ENCODE measurements at places on chromosomes 2 and 18.

- no peak for DNase-seq
Measured at GRCh38 chr18:3720818-3721545, 271.0 kb downstream of the TGIF1 start.

DNA sequence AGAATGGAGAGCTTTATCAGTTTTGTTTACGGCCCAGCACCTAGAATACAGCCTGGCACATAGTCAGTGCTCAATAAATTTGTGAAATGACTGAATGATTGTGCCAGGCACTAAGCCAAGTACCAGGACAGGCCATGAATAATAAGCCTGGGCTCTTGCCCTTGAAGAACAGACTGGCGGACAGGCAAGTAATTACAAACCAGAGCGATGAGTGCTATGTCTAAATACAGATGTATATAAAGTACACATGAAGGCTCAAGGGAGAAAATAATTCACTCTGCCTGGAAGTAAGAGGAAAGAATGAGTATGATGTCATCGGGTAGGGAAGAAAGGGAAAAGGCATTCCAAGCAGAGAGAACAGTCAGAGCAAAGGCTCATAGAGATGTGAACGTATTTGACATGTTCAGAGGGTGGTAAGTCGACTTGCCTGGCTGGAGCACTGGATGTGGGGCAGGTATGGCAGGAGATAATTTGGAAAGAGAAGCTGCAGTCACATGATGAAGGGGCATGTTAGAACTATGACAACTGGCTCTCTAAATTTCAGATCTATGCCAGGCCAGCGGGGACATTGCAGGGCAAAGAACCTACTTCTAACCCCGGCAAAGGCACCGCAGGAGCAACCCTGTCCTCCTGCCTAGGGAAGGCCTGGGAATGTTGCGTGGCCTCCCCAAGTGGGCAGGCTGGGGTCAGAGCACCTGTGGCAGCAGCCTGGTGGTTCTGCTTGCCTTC is 119.1 kb upstream of the STPG4 start:
- DNase-seq: peak; percentile 84

GRCh38 chr2:196758474-196759377 is 40.8 kb downstream of the GTF3C3 start:
- peak; percentile 12 for DNase-seq

DNA sequence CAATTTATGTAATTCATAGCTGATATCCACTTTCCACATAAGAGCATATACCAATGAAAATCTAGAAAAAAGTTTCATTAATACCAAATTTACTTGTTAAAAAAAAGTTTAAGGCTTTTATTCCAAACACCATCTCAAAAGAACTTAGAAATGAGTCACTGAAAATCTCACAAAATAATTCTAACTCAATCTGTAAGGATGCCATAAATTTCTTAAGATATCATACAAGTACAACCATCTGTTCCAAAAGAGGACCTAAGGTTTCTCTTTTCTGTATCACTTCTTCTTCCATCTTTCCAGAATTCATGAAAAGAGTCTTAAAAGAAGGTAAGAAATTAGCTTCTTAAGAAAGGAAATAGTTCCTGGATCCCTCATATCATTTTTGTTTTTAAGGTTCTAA is 60.4 kb downstream of the TRIP12 start:
- DNase-seq: no peak

- DNase-seq: no peak
Measured at GRCh38 chr2:99554238-99554637, 64.4 kb upstream of the REV1 start.

- no peak for DNase-seq
Measured at GRCh38 chr2:182917924-182918323, 51.5 kb upstream of the FRZB start.

DNA sequence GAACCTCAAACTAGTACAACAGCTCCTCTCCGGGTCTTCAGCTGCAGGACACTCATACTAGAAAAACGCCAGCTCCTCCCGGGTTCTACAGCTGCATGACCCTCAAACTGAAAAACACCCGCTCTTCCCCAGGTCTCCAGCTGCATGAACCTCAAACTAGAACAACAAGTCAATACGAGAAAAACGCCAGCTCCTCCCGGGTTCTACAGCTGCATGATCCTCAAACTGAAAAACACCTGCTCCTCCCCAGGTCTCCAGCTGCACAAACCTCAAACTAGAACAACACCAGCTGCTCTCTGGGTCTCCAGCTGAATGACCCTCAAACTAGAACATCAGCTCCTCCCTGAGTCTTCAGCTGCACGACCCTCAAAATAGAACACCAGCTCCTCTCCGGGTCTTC is 315.0 kb upstream of the TFPI start:
- no peak for DNase-seq

DNA sequence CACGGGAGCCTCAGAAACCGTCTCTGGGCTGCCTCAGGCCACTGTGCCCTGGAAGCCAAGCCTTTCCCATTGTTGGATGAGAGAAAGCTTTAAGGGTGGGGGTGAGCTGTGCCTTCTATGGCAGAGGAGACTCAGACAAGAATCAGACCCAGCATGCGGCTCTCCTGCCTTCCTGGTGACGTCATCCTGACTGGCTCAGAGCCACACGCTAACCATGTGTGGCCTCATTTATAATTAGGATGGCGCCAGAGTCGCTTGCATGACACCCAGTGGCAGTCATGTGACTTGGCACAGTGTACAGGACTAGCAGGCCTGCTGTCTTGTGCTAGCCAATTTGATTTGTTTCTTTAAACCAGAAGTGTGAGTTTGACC is 99.1 kb downstream of the SH3BP4 start:
- peak; percentile 82 for DNase-seq

GRCh38 chr2:86477349-86477748 is 36.2 kb downstream of the KDM3A start:
- DNase-seq: no peak

DNA sequence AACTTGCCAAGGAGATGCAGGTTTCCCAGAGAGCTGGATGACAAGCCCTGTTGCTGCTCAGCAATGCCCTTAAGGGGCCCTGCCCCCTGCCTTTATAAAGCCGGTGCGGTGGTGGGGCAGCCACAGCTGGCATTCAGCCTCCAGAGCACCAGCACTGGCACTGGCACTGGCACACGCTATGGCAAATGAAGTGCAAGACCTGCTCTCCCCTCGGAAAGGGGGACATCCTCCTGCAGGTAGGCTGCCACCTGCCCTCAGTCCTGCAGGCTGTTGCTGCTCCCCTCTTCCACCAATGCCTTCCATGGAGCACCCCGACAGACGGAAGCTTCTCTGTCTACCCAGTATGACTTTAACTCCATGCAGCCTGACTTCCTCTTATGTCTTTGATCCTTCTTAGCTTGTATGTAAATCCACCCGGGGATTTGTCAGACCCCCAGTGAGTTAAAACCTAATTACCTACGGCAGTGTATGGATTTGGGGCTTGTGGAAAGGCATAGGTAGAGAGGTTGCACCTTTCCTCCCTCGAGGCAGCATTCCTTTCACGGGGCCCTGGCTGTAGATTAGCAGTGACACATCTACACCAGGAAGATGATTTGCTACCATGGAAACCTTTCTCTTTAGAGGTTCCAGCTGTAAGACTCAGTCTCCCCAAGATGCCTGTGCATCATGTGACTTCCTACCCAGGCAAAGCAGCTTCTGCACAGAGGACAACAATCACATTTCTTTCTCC is at the start of gene DAPL1:
Gene DAPL1, plus strand, starts transcription at position 123 of the 730 bp plus-strand sequence. Its CDS starts 56 bp downstream, at position 179.
- no peak for DNase-seq

- DNase-seq: no peak
Measured at GRCh38 chr2:20203521-20204225, 21.3 kb downstream of the SDC1 start.

DNA sequence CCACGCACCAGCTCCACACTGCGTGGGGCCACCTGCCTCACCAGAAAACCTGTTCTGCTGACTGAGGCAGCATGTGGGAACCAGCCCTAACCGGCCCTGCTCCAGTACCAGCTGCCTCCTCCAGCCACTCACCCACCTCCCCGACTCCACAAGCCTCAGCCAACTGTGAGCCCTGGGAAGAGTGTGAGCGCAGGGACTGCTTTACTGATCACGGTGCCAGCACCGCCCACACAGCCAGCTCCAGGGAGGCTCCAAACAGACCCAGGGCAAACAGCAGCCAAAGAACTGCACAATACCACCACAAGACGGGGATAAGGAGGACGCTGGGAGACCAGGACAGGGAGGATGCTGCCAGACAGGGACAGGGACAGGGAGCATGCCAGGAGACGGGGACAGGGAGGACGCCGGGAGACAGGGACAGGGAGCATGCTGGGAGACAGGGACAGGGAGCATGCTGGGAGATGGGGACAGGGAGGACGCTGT is 28.4 kb downstream of the EIPR1 start:
- no peak for DNase-seq

- no peak for DNase-seq
Measured at GRCh38 chr18:8667846-8668245, 37.5 kb upstream of the MTCL1 start.

DNA sequence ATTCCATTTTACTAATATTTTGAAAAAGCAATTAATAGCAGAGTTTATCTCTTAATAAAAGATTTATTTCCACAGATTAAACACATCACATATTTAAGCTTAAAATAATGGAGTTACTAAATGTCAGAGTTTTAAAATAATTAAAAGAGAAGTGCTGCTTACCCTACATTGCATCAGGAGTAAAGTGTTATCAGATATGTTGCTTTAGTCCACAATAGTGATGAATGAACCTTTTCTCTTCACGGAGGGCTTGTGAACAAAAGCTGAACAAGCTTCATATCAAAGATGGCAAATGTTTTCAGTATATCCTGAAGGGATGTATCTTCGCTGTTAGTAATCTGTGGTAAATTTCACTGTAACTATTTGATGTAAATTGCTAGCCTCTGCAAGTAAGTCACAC is 69.4 kb upstream of the TTC27 start:
- DNase-seq: no peak

DNA sequence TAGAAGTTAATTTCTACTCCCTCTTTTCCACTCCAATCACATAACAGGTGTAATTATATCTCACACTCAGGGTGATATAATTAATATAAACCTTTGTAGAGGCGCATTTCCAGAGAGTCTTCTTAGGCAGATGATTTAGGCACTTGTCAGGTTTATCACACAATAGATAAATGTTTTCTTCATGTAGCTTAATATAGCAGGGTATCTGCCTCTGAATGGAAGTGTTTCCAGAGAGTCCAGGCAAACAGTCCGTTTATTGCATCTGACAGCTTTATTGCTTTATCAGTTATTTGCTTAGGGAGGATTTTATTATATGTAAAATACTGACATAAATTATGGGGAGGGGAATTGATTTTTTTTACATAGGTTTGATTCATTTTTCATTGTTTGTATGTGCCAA is 766.3 kb downstream of the SLC4A3 start:
- no peak for DNase-seq

DNA sequence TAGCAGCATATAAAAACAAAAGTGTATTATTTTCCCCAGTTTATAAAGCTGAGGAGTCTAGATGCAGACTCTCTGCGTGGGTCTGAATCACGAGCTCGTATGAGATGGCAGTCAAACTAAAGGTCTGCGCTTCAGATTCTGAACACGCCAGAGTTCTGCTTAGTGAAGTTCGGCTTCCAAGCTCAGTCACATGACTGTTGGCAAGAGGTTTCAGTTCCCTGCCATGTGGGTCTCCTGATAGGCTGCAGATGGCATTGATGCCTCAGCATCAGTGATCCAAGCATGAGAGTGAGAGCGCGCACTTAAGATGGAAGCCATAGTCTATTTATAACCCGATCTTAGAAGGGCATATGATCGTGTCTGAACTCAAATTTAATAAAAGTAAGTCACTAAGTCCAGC is 242.8 kb upstream of the DOK6 start:
- no peak for DNase-seq

GRCh38 chr2:8002765-8003393 is 679.0 kb upstream of the ID2 start:
- DNase-seq: no peak

- no peak for DNase-seq
Measured at GRCh38 chr2:71082402-71083252, 14.2 kb downstream of the NAGK start.

GRCh38 chr18:8689517-8689916 is 15.8 kb upstream of the MTCL1 start:
- DNase-seq: no peak

DNA sequence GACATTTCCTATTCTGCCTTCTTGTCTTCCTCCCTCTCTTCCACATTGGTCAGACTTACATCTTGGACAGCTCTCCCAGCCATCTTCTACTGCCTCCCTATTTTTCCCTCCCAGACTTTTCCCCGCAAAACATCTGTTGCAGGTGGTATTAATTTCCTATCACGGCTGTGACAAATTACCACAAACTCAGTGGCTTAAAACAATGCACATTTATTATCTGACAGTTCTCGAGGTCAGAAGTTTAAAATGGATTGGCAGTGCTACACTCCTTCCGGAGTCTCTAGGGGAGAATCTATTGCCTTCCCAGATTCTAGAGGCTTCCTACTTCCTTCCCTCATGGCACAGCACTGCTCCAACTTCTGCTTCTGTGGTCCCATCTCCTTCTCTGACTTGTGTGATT is 33.3 kb downstream of the STRADB start:
- peak; percentile 60 for DNase-seq

DNA sequence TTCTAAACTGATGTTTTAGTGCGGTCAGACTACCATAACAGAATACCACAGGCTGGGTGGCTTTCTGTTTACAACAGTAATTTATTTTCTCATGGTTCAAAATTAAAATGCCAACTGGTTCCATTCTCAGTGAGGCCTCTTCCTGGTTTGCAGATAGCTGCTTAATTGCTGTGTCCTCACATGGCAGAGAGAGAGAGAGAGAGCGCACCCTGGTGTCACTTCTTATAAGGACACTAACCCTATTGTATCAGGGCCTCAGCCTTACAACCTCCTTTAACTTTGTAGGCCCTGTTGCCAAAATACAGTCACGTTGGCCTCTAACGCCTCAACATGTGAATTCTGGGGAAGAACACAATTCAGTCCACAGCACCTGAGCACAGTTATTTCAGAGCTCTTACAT is 37.5 kb upstream of the ZNF385B start:
- no peak for DNase-seq

DNA sequence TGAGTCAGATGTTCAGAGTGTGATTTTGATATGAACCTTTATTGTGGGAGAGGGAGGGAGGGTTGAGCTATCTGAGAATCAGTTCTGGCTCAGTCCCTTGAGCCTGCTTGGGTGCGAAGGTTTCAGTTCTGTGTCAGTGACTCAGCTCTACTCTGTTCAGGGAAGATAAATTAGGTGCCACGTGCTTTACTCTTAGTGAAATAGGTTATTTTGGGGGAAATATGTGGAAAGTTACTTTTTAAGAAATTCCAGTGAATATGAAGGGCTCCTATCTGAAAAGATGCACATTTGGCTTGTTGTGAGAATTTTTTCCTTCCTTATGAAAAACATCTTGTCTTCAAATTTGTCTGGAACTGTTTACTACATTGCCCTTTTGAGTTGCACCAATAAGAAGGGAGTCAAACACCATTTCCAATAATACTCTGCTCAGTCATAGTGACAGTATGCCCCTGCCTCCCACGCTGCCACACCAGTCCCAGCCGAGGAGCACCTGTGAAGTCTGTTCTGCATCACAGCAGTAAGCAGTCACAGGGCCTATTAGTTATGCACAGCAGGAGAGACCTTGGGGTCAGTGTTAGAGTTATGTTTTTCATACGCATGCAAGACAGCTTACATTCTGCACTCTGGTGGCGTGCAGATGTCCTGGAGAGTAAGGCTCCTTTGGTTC is 32.8 kb upstream of the DNAH7 start:
- DNase-seq: peak; percentile 53

All from fibroblast of skin of left biceps (primary cell).